ENCODE measurements at places on chromosomes 13 and 19.

DNA sequence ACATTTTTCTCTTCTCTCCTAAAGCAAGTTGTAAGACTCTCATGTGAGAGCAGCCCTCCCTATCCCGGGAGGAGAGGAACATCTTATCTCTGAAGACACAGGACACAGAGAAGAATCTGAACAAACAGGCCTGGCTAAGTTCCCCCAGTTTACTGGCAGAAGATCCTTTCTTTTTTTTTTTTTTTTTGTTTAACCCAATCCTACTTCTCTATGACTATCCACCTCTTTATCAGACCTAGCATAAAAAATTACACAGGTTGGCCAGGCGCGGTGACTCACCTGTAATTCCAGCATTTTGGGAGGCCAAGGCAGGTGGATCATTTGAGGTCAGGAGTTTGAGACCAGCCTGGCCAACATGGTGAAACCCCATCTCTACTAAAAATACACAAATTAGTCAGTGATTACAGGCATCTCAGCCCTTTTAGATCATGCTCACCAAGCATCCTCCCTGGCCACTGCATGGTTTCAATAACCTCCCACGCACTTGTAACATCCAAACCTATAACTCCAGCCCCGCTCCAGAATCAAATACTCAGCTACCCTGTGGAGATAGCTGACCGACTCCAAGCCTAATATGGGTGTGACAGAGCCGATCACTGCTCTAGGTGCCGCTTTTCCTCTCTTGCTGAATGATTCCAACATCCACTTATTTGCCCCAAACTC, 27.3 kb upstream of the MUC16 start:
- no peak for DNase-seq

- no peak for DNase-seq
Observed at GRCh38 chr19:18208098-18208951, 4.5 kb upstream of the RAB3A start.

- DNase-seq = no peak
Observed at GRCh38 chr13:23707674-23708073, 137.5 kb downstream of the TNFRSF19 start.

- DNase-seq = no peak
Observed at GRCh38 chr13:72125561-72125960, 258.6 kb upstream of the DACH1 start.

DNA sequence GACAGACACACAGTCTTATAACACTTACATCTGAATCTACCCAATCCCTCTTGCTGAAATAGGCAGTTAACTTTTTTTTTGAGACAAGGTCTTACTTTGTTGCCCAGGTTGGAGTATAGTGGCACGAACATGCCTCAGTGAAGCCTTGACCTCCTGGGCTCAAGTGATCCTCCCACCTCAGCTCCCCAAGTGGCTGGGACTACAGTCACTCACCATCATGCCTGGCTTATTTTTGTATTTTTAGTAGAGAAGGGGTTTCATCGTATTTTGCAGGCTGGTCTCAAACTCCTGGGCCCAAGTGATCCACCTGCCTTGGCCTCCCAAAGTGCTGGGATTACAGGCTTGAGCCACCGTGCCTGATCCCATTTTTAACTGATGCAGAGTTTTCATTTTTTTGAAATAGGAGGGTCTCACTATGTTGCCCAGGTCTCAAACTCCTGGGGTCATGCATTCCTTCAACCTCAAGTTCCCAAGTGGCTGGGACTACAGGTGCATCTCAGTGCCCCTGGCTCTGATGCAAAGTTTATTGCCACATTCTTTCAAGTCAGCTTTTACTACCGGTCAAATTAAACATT, 7.6 kb downstream of the ELF1 start:
- no peak for DNase-seq

- no peak for DNase-seq
Observed at GRCh38 chr13:35723053-35723461, 246.6 kb upstream of the MAB21L1 start.

GRCh38 chr13:50244713-50245574, 229.7 kb downstream of the KCNRG start:
- no peak for DNase-seq

GRCh38 chr13:30457306-30457891, 8.3 kb downstream of the HMGB1 start:
- no peak for DNase-seq

DNA sequence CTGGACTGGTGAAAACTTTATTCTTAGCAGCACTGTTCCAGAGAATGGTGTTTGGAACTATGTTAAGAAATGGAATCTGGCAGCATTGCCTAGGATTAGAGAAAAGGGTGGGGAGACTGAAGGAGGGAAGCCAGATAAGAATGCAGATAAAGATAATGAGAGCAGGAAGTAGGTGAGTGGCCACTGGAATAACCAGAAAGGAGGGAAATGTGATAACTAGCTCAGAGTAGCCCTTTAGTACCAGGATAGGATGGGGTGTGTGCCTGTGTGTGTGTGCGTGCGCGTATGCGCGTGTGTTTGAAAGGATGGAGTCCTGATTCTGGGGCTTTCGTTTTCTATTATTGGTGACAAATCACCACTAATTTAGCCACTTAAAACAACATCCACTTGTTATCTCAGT, 33.4 kb upstream of the FRY start:
- no peak for DNase-seq

DNA sequence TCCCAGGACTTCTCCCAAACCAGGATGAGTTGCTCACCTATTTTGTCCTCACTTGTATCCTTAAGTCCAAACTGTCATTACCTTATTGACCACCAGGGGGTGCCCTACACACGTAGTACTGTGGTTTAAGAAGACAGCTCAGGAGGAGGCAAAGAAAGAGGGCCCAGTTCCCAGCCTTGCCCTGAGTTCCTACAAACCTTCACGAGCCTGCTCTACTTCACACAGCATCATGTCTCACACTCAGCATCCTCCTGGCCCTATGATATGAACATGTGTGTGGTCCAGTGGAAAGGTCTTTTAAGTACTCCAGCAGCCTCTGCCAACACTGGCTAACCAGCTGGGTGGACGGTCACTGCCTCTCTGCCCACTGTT, 8.1 kb upstream of the ZNF784 start:
- no peak for DNase-seq

GRCh38 chr19:5193192-5193591, 147.4 kb downstream of the PTPRS start:
- DNase-seq = no peak

DNA sequence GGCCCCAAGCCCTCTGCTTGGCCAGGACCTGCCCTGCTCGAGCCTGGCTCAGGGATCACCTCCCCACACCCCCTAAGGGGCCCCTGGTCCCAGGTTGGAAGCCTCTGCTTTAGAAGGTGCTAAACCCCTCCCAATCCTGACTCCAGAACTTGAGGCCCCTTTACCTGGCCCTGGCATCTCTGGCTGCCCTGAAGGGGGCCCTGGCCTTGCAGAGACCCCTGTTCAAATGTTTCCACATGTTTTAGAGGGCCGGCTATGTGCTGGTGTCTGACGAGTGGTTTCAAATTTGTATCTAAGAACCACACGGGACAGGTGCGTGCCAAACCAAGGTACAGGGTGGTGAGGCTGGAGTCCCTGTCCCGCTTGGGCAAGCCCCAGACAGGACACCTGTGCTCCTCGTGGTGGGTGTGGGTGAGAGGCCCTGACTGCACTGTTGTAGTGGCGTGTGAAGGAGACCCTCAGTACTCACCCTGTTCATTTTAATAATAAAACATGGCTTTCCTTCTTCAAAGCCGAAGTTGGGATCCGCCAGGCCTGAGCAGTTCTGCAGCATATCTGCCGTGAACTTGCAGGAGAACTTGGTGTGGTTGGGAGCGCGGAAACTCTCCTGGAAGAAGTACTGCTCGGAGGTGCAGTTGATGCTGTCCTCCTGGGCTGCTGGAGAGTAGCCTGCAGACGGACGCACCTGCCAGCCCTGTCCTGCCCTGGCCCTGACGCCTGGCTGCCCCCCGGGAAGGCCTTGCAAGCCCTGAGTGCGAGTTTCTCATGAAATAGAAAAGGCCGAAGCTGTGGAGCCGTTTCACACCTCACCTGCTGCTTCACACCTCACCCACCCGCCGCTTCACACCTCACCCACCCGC, 5.4 kb downstream of the ATP4B start:
- no peak for DNase-seq

- DNase-seq = no peak
Observed at GRCh38 chr19:56566904-56567273, 379 bp upstream of the ZNF470 start.
